ENCODE measurements at places on chromosomes 11 and 22. TPM values are rescaled to one million over a fixed set of nuclear protein-coding genes. Genes with fewer than 3 reads are reported as not detected.
A peak's percentile ranks its signal among the peaks of the same experiment; 100 is the strongest.

DNA sequence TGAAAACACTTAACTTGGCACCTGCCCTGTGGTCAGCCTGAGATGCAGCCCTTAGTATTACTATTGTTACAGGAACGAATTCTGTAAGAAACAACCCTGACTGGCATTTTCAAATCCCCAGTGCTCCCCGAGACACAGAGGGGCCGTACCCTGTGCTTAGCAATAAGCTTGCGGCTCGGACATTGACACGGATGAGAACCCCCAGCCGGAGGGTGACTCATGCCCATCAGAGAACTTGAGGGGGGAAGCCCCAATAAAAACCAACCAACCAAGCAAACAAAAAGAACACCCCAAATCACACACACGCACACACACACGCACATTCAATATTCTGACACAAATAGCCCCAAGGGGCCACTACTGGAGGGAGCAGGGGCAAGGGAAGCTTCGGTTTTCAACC is 63.8 kb downstream of the SHISAL1 start:
- no peak for DNase-seq

DNA sequence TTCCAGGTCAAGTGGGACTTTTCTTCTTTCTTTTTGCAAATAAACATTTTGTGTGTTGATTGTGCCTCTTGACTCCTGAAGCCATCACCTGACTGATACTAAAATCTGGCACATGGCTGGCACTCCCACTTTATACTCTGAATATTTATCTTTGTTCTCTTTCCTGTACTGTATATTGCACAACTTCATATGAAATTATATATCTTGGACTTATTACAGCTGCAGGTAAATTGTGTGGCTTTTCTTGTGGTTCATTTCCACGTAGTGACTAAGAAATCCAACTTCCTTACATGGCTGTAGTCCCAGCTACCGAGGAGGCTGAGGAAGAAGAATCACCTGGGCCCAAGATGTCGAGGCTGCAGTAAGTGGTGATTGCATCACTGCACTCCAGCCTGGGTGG is 23.7 kb upstream of the OR5B12 start:
- no peak for DNase-seq

DNA sequence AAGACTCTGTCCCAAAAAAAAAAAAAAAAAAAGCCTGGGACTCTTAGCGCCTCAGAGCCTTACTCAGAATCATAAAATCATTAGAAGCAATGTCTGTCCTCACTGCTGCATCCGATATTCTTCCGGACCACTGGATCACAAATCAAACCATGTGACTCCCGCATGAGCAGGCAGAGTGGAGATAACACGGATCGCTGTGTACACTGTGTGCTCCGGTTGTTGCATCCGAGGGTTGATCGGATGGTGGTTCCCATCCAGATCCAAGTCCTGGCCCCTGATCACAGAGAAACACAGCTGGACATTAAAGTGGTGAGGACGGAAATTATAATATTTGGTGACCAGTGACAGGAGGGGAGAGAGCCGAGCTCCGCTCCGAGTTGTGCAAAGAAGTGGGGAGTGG is 9.7 kb upstream of the TXNRD2 start:
- DNase-seq: no peak

The PLAAT2 gene
- 1.1 TPM for total RNA-seq

GRCh38 chr11:57834852-57835251 is 73.2 kb downstream of the CTNND1 start:
- DNase-seq: no peak

DNA sequence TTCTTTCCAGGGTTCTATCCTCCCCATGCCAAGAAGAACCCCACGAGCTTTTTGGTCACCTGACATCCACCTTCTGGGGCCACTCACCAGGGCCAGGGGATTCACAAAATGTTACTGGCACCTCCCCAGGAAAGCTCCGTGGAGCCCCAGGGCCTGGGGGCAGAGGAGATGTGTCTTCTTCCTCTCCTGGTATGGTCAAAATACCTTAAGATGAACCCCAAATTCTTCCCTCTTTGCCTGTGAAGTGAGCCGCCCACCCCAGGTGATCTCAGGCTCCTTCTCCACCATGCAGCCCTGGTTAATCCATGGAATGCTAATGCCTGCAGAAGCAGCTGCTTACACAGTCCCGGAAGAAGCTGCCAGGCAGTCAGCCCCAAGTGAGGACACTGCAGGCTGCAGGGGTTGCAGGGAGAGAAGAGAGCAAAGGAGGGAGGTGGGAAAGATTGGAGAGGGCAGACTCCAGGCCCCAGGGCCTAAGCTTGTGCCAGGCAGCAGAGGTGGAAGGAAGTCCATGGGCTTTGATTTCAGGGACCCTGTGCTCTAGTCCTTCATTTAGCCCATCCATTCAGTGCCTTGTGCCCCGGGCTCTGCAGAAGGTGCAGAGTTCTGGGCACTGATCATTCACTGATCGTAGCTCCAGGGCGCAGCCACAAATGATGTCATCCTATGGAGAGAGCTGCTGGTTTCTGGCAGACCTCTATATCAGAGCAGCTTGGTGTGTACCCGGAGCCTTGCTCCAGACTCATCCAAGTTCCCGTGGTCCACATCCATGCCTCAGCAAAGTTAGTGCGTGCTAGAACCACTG is 127.9 kb upstream of the NECTIN1 start:
- no peak for DNase-seq

- DNase-seq: no peak
These were observed 51.3 kb downstream of the TRIM29 start for GRCh38 chr11:120086651-120087050.

GRCh38 chr11:69918938-69919650 is 99.9 kb upstream of the FGF3 start:
- peak; percentile 81 for DNase-seq

GRCh38 chr11:124751741-124752470 is at the start of gene VSIG2:
Gene VSIG2 (minus strand): TSS chr11:124752255. CDS start chr11:124752137, 118 bp downstream.
- DNase-seq: no peak

DNA sequence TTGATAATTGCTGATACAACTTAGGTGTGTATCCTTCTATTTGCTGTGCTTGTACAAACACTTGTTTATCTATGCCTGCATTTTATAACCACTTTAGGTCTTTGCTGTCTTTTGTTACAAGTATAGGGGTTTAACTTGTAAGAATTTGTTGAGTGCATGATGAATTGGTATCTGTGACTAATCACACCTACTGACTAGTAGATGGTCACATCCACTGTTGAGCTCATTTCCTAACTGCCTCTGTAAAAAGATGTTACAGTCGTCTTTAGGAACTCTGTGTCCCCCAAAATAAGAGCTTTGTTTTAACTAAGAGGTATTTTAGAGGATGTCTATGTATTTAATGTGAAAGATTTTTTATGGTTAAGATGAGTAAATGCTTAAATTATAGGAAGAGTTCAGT is 60.5 kb downstream of the HIPK3 start:
- no peak for DNase-seq

DNA sequence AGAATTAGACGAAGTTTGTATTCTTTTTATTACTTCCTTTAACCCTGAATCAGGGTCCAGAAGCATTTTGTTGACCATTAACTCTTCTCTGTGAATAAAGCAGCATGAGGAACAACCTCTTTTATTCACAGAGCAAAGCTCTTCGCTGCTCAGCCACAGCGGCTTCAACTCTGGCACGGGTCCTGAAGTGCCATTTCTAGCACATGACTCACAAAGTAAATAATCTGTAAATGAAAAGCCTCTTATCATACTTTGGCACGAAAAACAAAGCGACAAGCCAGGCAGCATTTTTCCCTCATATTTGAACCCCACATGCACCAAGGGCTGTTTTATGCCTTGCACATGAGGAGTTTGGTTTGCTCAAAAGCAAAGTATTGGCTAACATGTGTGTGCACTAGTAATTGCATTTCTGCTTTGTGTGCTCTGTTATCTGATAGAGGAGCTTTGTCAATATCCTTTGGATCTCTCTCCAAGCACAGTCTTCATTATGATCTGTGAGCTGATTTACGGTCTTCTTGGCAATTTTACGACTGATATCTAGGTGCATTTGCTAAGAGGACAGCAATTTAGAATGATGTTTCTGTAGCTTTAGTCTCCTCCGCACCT is 33.0 kb upstream of the APOBEC3A start:
- peak; percentile 90 for DNase-seq

GRCh38 chr11:57430952-57431351 is 4.0 kb upstream of the SLC43A3 start:
- DNase-seq: no peak

DNA sequence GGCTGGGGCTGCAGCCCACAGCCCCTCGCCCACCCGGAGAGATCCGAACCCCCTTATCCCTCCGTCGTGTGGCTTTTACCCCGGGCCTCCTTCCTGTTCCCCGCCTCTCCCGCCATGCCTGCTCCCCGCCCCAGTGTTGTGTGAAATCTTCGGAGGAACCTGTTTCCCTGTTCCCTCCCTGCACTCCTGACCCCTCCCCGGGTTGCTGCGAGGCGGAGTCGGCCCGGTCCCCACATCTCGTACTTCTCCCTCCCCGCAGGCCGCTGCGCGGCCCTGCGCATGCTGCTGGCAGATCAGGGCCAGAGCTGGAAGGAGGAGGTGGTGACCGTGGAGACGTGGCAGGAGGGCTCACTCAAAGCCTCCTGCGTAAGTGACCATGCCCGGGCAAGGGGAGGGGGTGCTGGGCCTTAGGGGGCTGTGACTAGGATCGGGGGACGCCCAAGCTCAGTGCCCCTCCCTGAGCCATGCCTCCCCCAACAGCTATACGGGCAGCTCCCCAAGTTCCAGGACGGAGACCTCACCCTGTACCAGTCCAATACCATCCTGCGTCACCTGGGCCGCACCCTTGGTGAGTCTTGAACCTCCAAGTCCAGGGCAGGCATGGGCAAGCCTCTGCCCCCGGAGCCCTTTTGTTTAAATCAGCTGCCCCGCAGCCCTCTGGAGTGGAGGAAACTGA is 731 bp downstream of the GSTP1 start:
- peak; percentile 90 for DNase-seq

- DNase-seq: peak; percentile 26
These were observed 23.4 kb downstream of the ADAMTS15 start for GRCh38 chr11:130471731-130472433.

- no peak for DNase-seq
These were observed 104.8 kb upstream of the NAV2 start for GRCh38 chr11:19607656-19608360.

GRCh38 chr11:134531327-134532130 is 119.5 kb upstream of the B3GAT1 start:
- DNase-seq: peak; percentile 40

- DNase-seq: peak; percentile 77
These were observed 8.6 kb downstream of the C11orf91 start for GRCh38 chr11:33692013-33692504.

GRCh38 chr11:2441171-2441570 is 3.1 kb downstream of the TRPM5 start:
- no peak for DNase-seq

DNA sequence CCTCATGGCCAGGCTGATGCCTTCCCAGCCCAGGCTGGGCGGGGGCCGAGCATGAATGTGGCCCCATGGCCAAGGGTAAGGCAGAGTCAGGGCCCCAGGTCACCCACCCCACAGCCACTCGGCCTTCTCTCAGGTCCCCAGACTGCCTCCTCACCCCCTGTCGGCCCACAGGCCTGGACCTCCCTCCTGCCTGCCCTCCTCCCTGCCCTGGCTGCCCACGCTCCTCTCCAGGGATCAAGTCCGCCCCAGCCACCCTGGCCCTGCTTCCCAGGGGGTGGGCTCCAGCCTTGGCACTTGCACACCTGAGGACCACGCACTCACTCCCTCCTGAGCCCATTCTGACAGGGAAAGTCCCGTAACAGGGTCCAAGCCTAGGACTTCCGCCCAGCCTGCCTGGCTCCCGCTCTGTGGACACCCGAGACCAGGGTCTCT is 37.8 kb upstream of the TH start:
- peak; percentile 42 for DNase-seq

GRCh38 chr11:71310184-71310583 is 57.8 kb upstream of the SHANK2 start:
- DNase-seq: peak; percentile 9

DNA sequence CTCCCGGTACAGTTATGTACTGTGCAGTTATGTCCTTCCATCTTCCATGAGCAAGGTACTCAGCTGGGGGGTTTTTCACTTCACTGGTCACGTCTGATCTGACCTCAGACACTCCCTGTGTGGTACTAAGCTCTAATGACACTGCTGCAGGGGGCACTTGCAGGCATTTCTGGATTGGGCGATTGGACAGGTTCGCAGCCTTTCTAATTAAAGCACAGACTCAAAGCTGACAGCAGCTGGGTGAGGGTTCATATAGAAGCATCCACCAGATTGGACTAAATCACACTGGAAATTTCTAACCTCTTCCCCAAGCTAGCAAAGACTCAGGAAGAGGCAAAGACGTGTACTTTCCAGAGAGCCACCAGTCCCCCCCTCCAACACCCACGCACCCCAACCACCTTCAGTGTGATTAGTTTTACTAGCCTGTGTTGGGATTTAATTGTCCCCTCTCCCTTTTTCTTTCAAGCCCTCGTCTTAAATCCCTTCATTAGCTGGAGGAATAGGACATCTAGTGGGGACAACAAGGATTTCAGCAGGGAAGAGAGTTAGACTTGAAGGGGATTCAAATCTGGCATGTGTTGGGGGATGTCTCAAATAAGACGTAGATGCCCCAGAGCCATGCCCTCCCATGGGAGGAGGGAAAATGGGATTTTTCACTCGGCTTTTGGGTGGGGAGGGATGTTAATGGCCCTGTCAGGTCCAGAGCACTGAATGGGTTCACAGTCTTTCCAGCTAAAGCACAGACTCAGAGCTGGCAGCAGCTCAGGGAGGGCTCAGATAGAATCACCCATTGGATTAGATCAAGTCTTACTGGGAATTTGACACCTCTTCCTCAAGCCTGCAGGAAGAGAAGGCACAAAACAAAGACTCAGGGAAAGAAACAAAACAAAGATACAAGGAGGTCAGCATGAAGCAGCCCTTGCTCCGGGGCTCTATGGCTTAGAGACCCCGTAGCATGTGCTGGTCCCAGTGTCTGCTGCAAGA is 10.9 kb downstream of the INS start:
- DNase-seq: no peak

The UBQLN3 gene
- total RNA-seq: 0.70 TPM

- no peak for DNase-seq
These were observed 30.7 kb downstream of the FAM168A start for GRCh38 chr11:73566977-73567755.

DNA sequence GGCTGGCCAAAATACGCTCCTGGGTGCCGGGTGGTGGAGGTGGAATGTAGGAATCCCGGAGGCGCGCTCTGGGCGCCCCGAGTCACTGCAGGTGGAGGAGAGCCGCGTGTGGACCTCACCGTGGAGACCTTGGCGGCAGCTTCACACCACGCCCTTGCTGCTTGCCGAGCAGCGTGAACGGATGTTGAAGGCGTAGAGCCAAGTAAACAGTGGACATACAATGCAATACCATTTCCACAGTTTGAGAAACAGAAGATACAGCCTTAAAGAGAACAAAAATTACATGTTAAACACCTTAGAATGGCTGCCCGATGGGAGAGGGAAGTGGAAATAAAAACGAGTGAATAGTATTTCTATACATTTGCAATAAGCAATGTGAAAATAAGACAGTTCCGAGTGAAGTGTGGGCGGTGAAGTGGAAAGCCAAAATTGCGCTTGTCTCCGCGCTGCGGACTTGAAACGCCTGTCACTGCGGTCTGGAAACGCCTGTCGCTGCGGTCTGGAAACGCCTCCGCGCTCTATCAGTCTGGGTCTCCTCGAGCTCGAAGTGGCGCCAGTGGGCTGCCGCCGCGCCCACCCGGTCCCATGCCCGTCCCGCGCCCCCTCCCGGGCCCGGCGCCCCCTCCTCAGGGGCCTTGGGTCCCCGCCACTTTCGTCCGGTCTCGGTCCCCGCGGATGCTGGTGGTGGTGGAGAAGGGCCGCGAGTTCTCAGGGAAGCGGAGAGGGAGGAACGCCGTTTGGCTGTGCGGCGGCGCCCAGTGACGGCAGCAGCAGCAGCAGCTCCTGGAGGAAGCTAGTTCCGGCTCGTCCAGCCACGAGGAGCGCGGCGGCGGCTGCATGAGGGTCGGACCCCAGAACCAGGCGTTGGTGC is 1.6 kb downstream of the NCR3LG1 start:
- peak; percentile 64 for DNase-seq

GRCh38 chr22:49604732-49605302 is 222.9 kb downstream of the BRD1 start:
- DNase-seq: no peak

Measured in ureter (tissue), 1 donor.